ENCODE measurements at places on chromosomes 12 and 14. TPM values are rescaled to one million over a fixed set of nuclear protein-coding genes. Genes with fewer than 3 reads are reported as not detected.

Gene PPM1H
- total RNA-seq: 7.9 TPM

Gene C12orf54
- not detected for total RNA-seq

Gene DRAM1
- total RNA-seq: 6.4 TPM

Gene NTS
- total RNA-seq: 0.34 TPM

Gene KRT83
- not detected for total RNA-seq

Gene EXD2
- 25.1 TPM for total RNA-seq

Gene POTEM
- total RNA-seq: not detected

Gene HOXC13
- total RNA-seq: not detected

Gene SYT1
- 1.5 TPM for total RNA-seq

Gene TTC9
- total RNA-seq: 0.34 TPM

Gene IL26
- total RNA-seq: not detected

Gene OR4E2
- not detected for total RNA-seq

Gene GNB3
- 1.5 TPM for total RNA-seq

Gene LMO3
- 1.9 TPM for total RNA-seq

Gene WDHD1
- total RNA-seq: 2.8 TPM

Gene CYP27B1
- total RNA-seq: 1.7 TPM

Gene CLEC4C
- not detected for total RNA-seq

Gene SMIM41
- 0.31 TPM for total RNA-seq

Gene ITGA7
- total RNA-seq: 10.2 TPM

Gene BEST3
- total RNA-seq: not detected

Gene B4GALNT1
- 0.98 TPM for total RNA-seq

Gene COCH
- total RNA-seq: 3.1 TPM

Gene SNRNP35
- 23.8 TPM for total RNA-seq

Gene GLIPR1L1
- total RNA-seq: not detected

Gene TSHR
- not detected for total RNA-seq

Gene FAM161B
- 4.6 TPM for total RNA-seq

Gene STAT6
- total RNA-seq: 182 TPM

Gene B4GALNT3
- total RNA-seq: 143 TPM

Gene MSRB3
- 5.7 TPM for total RNA-seq

Gene SRRM4
- total RNA-seq: not detected

Gene SPTB
- 0.34 TPM for total RNA-seq

Gene DEPDC4
- total RNA-seq: 3.0 TPM

All from left colon (tissue), 2 donors.